ENCODE measurements at places on chromosomes 4 and X.

- no peak for DNase-seq
Observed at GRCh38 chr4:155478336-155478835, 101.6 kb upstream of the MAP9 start.

DNA sequence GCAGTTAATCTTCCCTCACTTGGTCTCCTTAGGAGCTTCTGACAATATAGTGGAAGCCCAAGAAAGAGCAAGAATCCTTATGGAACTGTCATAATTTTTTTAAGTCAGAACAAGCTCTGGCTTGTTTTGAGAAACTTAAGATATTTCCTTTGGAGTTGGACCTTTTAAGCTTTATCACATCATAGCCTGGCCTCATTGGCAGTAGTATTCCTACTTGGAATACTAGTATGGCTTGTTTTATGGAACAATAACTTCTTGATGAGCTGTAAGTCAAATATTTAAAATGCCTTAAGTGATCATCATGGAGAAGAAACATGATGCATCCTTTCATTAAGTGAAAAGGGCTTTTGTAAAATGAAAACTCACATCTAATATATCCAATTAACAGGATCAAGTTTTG, 78.0 kb upstream of the NRK start:
- no peak for DNase-seq

GRCh38 chr4:41213625-41214135, 662 bp downstream of the APBB2 start:
- DNase-seq, result no peak

DNA sequence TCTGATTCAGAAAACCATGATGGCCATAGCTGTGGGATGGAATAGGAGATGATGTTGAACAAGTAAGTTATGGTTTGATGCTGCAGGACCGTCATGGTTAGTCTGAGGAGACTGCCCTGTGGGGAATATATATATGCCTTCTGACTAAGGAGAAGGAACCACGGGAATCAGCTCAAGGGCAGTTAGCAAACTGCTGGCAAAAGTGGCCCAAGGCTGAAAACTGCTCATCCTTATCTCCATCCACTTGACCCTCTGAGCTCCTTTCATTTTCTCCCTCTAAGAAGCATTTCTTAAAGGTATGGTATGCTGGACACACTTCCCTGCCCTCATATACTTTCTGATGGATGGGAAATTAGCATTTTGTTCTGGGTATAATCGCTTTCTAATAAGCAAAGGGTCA, 161.9 kb downstream of the ENOX2 start:
- DNase-seq, result no peak

- DNase-seq, result no peak
Observed at GRCh38 chr4:149973181-149973580, 105.1 kb upstream of the DCLK2 start.

DNA sequence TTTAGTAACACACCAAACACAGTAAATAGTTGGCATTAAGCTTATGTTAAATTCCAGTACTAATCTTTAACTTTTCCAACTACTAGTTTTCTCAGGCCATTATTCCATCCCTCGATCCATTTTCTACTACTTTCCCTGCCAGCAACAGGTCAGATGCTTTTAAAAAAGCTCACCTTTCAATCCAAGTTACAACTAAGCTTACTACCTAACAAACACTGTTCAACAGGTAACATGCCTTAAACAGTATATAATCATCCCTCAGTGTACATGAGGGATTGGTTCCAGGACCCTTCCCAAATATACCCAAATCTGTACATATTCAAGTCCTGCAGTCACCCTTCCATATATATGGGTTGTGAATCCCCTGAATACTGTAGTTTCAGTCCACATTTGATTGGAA, 5.5 kb downstream of the CCNA2 start:
- DNase-seq, result no peak

GRCh38 chr4:36029951-36030350, 214.4 kb downstream of the ARAP2 start:
- no peak for DNase-seq

DNA sequence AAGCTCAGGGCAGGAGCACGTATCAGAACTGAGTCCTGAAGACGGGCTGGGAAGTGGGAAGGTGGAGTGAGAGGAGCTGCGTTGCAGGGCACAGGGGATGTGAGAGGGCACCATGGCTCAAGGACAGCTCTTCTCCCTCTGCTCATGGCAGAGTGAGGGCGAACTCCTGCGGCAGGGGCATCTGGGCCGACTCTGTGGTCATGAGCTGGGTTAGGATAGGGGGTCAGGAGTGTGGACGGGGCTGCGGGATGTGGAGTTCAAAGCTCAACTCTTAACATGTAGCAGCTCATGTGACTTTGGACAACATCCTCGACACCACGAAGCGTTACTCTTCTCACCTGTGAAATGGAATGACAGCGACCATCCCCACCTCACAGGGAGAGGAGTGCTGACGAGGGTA, 19.4 kb upstream of the SORCS2 start:
- DNase-seq, result no peak

DNA sequence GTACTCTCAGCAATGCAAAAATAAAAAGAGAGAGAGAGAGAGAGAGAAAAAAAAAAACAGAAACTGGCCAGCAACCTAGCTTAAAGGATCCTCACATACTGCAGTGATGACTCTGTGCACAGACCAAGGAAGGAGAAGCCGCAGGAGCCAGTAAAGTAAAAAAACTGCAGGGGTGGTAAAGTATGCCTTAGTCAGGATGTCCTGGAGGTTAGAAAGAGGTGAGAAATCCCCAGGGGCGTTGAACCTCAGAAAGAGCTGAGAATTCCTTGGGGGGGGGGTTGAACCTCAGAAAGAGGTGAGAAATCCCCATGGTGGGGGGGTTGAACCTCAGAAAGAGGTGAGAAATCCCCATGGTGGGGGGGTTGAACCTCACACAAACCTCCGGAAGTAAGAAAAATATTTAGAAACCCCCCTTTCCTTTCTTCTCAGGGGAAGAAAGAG, 48.0 kb downstream of the MAGEA9 start:
- DNase-seq, result no peak

- DNase-seq, result no peak
Observed at GRCh38 chr4:147524601-147525000, 43.7 kb downstream of the EDNRA start.

GRCh38 chr4:1819284-1819683, 26.2 kb downstream of the FGFR3 start:
- no peak for DNase-seq

- no peak for DNase-seq
Observed at GRCh38 chr4:94758700-94759399, 1.1 kb downstream of the BMPR1B start.
